ENCODE measurements at places on chromosomes 11 and 22.

GRCh38 chr11:21056644-21057043 is 387.3 kb downstream of the NELL1 start:
- no peak for DNase-seq

DNA sequence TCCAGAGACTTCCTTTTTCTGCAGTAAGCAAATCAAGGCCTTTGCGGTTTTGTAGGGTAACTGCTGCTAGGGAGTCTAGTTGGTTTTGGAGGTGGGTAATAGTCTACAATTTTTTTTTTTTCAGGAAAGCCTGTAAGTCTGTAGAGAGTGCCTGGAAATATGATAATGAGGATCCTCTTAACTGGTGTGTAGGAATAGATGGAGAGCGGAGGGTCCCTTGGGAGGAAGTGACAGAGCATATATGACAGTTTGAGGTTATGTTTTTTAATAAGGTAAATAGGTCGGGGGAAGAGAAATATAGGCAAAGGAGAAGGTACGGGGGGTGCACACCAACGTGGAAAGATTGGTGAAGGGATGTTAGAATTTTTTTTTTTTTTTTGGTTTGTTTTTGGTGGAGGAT is 25.9 kb downstream of the ZNF195 start:
- no peak for DNase-seq

DNA sequence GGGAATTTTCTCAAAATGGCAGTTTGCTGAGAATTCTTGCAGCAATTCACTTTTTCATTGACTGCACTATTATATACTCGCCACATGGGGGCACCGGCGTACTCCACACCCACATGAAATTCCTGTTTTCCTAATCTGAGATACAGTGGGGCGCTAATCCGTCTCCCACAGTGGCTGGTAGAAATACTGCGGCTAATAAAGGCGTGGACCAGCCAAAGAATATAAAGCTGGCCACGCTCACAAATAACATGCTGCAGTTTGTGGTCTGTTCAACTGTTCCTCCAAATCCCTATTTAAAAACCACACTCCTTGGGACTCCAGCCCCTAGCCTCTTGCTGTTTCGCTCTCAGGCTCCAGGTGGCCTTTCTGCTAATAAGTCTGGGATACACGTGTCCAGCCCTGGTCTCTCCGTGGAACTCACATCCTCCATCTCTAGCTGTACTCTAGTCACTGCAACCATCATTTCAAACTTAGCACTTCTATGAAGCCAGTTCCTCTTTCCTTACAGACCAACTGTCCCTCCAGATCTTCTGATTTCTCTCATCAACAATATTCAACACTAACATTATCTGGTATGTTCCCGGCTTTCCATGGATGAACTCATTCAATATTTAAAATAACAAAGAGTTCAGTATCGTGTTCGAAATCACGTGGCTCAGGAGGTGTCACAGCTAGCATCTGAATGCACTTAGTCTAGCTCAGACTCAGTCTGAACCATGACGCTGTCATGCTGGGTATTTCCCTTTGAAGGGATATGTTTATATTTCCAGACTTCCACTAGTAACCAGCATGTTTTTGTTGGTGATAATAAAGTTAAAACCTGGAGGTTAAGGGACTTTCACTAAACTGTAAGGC is 22.0 kb downstream of the TBRG1 start:
- DNase-seq, result no peak

DNA sequence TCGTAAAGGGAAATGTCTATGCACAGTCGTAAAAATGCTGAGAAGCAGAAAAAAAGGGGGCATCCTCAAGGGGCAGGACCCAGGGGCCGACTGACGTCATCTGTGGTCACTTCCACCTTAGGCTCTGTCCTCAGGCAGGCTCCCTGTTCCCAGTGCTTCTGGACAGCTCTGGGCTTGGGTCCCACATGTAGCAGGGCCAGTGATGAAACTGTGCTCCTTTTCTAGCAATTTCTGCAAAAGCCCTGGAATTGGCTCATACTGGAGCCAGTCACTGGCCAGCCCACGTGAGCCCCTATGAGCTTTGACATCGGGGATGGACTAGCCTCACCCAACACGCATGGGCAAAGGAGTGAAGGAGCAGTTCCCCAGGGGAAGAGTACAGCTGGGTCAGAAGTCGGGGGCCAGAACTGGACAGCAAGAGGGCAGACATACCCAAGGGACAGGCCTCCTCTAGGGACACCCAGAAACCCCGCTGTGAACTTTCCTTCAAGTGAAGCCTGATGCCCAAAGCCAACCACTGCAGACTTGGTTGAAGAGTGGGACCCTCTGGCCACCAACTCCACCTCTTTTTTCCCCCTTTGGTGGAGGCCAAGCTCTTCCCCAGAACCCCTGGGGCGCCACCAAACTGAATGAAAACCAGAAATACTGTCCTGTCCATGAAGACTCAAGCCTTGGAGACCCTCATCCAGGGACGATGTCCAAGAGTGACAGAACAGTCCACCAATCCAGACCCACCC is 1349.0 kb downstream of the BRD1 start:
- DNase-seq, result no peak

- no peak for DNase-seq
Measured at GRCh38 chr11:69716099-69716498, 12.3 kb upstream of the FGF19 start.

DNA sequence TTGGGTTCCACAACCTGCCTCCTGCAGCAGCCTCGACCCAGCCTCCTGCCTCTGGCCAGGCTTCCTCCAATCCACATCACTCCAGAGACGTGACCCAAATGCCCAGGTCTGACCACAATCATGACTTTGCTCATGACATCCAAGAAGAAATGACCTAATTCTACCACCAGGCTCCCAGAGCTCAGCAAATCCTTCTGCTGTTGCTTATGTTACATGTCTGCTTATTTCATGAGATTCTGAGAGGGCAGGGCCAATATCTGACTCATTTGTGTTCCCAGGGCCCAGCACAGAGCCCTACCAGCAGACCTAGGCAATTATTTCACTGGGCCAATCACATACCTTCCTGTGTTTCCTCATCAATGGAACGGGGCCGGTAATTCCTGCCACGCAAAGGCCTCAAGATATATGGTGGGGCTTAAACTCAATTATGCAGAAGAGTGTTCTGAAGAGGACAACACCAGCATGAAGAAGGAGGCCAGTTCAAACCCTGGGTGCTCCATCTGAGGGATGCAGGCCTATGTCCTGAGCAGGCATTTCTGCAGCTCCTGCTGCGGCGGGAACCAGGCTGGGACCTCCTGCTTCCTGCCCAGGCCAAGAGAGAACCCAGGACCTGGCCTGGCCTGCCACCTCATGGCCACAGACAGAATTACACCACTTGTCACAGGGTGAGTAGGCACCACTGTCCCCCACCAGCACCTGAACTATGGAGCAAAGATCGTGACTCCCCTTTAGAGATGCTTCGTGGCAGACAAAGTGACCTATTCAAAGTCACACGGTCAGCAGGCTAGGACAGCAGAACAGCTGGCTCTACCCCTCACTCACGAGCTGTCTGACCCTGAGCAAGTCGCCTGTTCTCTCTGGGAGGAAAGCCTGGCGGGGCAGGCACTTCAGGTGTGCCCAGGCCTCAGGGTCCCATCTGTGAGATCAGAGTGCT is 5.9 kb downstream of the CENPM start:
- peak; percentile 67 for DNase-seq

DNA sequence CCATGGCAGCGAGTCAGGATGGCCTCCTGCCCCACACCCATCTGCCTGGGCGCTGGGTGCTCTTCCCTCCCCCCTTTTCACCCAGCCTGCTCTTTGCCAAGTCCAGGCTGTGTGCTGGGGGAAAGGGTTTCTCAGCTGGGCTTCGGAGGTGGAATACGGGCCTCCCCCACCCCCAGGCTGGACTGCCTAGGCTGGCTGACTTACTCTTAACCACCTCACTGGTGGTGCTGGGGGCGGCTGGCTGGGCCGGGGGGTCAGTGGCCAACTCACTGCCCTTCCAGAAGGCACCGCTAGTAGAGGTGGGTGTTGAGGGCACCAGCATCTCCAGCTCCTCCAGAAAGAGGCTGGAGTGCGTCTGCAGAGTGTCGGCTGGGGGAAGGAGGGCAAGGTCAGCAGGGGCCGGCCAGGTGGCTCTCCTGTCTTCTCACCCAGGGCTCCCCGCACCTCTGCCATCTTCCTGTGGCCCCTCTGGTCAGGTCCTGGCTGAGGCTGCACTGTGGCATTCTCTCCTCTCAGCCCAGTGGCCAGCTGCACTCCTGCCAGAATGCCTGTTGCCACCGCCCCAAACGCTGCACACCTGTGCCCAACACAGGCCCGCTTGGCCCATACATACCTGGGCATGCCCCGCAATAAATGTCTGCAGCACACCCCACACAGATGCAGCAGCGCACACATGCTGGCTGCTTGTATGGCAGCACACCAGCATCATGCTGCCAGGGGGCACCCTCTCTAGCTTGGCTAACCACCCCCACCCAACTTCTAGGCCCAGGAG is 9.7 kb downstream of the PITPNM1 start:
- no peak for DNase-seq

Measured in activated CD8-positive, alpha-beta memory T cell treated with anti-CD3 and anti-CD28 coated beads for 4 hours (primary cell).